ENCODE measurements at places on chromosomes 1 and 21.
A peak's percentile ranks its signal among the peaks of the same experiment; 100 is the strongest.

DNA sequence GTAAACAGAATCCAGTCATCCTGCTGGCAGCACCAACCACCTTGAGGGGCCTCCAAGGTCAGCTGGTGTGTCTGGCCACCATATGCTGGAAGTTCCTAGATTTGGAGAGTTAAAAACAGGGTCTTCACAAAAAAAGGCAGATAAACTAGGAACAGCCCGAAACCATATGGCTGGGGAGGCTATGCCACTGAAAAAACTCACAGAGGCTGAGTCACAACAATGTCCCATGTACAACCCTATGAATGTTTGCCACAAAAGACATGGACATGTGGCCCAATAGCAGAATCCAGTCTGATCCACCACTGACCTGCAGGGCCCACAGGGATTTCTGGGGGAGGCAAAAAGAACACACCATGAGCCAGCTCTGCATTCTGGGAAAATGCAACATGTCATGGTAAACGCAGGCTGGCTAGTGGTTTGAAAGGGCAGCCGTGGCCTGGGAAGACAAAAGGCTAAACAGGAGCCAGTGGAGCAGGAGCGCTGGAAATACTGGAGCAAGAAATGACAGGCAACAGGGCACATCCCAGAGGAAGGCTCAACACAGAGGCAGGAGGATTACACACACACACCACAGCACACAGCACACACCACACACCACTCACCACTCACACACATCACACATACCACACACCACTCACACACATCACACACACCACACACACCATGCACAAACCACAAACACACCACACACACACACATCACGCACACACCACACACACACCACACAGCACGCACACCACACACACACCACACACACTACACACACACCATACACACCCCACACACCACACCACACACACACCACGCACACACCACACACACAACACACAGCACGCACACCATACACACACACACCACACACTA, 55.4 kb downstream of the HSF2BP start:
- DNase-seq = peak; percentile 26

DNA sequence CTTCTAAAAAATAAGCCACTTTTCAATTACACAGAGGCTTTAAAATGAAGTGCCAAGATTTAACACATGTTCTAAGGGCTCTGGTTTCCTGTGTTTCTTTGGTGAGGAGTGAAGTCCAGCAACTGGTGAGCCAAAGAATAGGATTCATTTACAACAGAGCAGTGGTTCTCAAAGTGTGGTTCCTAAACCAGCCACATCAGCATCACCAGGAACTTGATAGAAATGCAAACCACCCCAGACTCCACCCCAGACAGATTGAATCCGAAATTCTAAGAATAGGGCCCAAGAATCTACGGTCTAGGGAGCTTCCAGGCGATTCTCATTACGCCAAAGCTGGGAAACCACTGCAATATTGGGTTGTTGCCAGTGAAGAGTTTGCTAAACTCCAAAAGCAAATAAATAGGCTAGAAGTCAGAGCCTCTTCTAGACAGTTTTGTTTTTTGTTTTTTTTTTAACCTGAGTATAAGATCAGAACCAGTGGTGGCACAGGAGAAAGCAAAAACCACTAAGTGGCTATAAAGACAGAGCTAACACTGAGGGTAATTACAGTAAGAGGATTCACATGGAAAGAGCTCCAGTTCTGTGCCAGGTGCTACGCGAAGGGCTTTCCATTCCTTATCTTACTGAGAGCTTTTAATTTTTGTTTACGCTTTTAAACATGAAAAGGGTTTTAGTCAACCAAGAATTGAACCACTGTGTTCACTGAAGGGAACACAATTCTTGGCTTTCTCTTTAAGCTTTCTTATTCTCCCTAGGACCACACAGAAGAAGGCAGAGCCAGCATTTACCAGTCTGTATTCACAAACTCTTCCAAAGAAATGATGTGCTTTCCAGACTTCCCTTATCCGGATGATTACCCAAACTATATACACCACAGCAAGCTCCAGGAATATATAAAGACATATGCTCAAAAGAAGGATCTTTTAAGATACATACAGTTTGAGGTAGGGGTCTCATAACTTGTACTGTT, 42.4 kb upstream of the FMO2 start:
- no peak for DNase-seq

DNA sequence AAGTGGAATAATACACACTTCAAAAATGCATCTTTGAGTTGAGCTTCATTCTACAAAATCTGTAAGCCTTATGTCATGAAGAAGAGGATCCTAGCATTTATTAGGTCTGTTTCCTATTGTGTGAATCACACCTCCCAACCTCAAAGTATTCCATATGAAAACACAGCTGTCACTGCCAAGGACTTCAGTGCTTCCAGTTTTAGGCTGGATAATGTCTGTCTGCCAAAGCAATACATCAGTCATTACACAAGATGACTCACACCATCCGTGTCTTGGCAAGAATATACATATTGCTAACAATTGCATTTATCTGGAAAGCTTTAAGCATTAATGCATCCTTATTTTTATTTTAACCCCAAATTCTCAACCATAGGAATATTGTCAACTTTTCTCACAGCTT, 125.7 kb upstream of the TMPRSS15 start:
- no peak for DNase-seq

GRCh38 chr1:208433971-208434370, 189.8 kb upstream of the PLXNA2 start:
- no peak for DNase-seq

DNA sequence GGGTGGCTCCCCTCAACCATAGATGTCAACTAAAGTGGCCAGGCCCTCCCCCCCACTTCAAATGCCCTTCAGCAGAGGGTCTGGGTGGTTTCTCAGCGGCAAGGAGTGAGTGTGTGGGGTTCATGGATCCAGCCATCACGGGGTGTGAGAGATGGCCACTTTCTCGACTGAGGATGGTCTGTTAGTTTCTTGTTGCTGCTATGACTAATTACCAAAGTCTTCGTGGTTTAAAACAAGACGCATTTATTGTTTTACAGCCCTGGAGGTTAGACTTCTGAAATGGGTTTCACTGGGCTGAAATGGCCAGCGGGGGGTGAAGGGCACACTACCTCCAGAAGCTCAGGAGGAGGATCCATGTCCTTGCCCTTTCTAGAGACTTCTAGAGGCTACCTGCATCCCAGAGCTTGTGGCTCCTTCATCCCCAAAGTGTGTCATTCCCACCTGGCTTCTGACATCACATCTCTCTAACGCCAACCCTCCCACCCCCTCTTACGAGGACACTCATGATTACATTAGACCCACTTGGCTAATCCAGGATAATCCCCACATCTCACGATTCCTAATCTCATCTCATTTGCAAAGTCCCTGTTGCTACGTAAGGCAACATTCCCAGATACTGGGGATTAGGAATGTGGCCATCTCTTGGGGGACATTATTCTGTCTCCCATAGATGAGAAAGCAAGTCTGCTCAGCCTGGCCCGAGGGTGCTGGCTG, 53.0 kb downstream of the EPHB2 start:
- DNase-seq = no peak

DNA sequence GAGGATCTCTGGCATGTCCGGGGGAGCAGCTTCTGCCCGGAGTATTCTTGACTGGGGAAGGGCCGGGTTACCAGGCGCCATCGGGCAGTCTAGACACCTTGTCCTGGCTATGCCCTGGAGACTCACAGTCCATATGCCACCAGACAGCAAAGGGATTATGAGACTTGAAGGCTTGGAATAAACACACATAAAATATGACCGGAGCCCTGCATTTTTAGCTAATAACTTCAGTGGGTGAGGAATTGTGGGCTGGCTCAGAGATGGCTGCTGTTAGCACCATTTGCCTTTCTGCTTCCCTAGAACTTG, 15.5 kb downstream of the NTPCR start:
- DNase-seq = no peak

DNA sequence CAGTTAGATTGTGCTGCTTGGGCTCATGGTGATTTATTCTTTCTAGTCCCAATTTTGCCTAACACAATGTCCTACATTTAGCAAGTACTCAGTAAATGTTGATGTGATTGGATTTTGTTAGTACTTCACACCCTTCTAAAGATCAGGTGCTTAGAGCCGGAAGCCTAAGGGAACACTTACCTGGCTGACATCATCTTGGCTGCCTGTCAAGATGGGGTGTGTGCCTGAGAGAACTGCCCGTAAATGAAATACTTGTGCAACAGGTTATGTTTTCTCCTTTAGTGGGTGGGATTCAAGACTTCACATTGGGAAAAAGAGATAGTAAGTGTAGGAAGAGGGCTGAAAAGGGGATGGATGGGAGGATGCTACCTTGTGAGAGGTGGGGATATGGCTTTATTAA, 75.5 kb upstream of the MACF1 start:
- DNase-seq = no peak

DNA sequence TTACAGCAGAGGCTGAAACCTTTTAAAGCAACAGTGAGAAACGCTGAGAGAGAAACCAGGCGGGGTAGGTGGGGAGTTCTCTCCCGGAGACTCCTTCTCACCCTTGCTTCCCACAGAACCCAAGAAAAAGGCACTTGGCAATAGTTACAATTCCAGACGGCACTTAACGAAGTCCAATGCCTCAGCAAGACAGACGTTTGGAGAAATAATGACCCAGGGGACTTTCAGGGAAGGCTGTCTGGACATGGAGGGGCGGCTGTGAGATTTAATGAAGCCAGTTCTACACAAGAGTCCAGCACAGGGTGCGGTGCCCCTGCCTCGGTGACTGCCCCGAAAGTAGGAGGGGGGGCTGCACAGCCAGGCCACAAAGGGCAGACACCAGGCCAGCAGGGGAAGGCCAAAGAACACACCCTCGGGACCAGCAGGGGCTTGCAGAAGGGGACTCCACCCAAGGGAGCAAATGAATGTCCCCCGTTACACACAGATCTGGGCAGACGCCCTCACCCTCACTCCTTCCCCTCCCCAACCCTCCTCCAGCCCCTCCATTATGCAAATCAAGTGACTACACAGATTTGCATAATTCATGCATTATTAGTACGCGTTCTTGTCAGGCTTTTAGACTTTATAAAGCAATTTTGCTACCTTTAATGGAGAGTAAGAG, 26.3 kb downstream of the KCNN3 start:
- DNase-seq = no peak

GRCh38 chr1:78676347-78676982, 26.8 kb downstream of the IFI44 start:
- peak; percentile 60 for DNase-seq

GRCh38 chr1:83997631-83998030, 1.3 kb downstream of the TTLL7 start:
- no peak for DNase-seq

DNA sequence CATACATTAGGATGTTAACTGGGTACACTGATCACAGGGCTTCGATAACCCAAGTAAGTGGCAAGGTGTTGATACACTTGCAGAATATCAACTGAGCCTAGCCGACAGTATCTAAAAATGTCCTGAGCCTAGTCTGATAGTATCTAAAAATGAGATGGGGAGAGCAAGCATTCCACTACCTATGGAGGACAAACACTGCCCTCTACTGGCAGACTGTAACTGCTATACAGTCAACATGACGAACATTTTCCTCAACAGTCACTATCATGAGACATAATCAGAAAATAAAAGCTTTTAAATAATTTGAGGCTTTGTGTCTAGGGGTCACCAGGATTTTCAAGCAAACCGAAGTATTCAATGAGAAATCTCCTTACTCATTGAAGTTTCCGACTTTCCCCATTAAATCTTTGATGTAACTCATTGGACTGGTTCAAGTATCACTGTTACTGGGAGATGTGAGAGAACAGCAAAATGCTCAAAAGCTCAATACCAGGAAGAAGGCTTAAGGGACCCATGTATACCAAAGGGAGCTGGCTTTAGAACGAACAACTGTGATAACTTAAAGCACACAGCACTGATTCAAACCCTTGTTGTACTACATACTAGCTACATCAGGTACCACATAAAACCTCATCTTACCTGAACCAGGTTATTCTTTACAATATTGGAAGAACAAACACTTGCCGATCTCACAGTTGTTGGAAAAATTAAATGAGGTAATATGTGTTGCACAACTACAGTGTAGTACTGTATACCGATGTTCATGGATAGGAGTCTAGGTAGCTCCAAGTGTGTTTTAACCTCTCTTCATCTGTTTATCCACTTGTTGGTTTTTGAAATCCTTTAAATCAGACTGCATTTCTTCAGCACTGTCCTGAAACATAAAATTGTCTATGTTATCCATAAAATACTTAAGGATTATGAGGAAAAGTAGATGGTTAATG, 31.1 kb upstream of the SLC45A3 start:
- DNase-seq = peak; percentile 85

GRCh38 chr1:50968821-50969610, 1.0 kb upstream of the CDKN2C start:
- DNase-seq = peak; percentile 86

DNA sequence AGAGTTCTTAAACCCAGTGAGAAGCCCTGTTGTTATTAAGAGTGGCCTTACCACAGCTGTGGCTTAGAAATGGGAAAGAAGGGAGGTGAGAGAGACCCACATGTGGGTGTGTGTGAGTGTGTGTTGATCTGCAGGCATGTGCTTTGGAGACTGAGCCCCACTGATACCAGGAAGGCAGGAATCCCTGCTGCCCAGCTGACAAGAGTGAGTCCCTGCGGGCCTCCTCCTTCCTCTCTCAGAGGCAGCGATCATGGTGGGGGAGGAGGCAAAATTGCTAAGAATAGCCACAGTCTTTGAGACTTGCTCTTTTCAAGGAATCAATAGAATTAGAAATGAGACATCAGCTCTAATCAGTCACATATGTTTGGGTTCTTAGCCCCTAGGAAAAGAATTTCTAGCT, 87.0 kb upstream of the WARS2 start:
- no peak for DNase-seq

- DNase-seq = no peak
Measured at GRCh38 chr1:4933232-4933631, 278.8 kb downstream of the AJAP1 start.

- DNase-seq = no peak
Measured at GRCh38 chr1:24151175-24151533, 8.2 kb upstream of the IL22RA1 start.

GRCh38 chr1:111175349-111175748, 25.1 kb downstream of the DENND2D start:
- no peak for DNase-seq

- DNase-seq = no peak
Measured at GRCh38 chr1:10283318-10283984, 73.1 kb downstream of the KIF1B start.

GRCh38 chr1:161962091-161962887, 61.4 kb downstream of the OLFML2B start:
- DNase-seq = peak; percentile 12

DNA sequence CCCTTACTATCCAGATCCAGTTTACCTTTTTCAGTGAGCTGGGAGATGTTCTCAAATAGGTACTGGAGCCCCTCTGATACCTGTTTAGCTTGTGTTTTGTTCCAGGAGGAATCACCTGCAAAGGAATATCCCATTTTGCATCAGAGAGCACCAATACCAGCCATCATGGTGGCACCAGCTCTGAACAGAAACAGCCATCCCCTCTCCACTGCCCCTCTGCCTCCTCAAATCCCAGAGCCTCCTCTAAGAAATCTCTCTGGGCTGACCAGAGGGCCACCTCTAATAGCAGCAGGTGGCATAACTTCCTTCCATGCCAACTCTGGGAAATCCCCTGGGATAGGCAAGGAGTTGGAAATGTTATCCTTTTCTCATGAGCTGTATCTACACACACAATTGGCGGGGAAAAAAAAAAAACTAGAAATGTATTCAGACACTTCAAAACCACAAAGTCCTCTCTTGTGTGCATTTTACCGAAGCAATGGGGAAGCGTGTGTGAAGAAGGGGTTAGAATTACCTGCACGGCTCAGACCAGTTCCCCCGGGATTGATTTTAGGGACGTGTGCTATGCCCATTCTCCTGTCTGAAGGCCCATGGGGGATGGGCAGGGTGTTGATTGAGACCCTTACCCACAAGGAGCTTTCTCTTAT, 2.4 kb downstream of the PGLYRP4 start:
- DNase-seq = no peak

GRCh38 chr1:109901524-109902145, 9.0 kb upstream of the CSF1 start:
- DNase-seq = peak; percentile 84

Data from erythroblast (primary cell).